ENCODE measurements at places on chromosomes 5 and 9.

DNA sequence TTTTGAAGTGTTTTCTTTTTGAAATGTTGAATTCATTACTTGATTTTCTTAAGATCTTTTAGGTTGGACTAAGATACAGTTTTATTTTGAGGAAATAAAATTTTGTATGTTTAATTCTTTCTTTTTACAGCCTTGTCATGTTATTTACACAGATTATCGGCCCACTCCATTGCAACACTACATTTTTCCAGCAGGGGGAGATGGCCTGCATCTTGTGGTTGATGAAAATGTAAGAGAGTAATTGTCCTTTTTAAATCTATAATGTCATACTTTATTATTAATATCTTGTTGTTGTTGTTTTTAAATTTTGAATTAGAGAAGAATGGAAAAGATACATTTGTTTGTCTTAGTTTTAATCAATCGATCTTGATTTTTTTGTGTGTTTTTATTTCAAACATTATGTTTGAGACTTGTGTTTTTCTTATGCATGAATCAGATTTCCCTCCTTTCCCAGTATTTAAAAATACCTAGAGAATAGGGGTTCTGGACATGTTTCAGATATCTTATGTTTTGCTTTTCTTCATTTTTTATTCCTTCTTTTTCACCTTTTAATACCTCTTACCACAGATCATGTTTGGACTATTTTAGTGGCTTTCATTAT, 36.7 kb downstream of the MTREX start:
- DNase-seq, result no peak

DNA sequence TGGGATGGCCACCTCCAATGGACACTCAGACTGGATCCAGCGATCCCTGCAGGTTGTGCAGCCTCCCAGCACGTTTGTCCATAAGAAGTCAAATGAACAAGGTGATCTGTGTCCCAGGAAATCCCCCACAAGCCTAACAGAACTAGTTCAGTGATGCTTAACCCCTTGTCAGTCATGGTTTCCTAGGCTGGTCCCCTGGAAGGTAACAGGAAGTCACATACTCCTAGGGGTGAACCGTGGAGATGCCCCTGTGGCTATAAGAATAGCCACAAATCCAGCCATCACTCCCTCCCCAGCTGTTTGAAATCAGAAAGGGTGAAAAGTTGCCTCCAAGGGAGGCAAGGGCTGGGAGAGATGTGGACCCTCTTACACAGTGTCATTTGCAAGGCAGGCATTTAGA, 22.5 kb downstream of the PAX5 start:
- DNase-seq, result no peak

DNA sequence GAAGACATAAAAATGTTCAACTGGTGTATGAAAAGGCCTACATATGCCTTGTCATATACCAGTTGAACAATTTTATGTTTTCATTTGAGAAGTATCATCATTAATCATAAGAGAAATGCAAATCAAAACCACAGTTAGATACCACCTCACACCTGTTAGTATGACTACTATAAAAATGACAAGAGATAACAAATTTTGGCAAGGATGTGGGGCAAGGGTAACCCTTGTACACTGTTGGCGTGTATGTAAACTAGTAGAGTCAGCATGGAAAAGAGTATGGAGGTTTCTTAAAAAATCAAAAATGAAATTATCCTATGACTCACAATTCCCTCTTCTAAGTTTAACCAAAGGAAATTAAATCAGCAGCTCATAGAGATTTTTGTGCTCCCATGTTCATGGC, 250.4 kb upstream of the ST8SIA4 start:
- DNase-seq, result no peak

- no peak for DNase-seq
Observed at GRCh38 chr9:88805217-88805943, 185.9 kb upstream of the S1PR3 start.

DNA sequence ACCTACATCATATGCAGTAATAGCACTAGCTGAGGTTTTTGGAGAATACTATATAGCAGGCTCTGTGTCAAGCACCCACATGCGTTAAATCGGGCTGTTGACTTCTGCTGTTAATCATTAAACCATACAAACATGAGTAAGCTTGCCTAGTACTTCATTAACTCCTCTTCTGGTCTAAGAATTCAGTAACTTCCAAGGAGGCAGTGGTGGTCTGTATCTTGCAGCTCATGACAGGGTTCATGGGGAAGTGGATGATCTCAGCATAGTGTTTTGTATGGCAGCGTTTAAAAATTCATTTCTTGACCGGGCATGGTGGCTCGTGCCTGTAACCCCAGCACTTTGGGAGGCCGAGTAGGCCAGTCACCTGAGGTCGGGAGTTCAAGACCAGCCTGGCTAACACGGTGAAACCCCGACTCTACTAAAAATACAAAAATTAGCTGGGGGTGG, at the start of gene HAVCR1:
Gene HAVCR1, minus strand, starts transcription at position 24 of the 447 bp plus-strand sequence. CDS start 1,173 bp downstream, outside the sequence.
- no peak for DNase-seq

GRCh38 chr5:14946815-14947620, 75.4 kb upstream of the ANKH start:
- no peak for DNase-seq

- no peak for DNase-seq
Observed at GRCh38 chr9:99427260-99427659, 205.2 kb downstream of the SEC61B start.
